ENCODE measurements at places on chromosomes 2 and 18.

DNA sequence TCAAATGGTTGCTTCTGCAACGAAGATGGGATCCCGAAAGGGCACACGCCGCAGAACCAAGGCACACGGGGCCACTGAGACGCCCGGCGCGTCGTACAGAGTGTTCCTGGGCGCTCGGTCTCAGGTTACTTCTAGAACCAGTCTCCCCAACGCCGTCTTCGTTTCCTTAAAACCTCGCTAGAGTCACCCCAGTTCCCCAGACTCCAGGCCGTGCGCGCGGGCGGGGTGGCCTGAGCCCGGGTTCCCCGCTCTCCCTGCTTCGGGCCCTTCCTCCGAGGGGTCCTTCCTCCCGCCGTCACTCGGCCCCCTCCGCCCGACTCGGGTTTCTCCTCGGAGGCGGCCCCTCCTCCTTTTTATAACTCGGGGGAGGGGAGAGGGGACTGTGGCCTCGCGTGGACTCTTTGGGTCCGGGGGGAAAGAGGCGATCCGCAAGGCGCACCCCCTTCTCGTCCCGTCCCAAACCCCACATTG is 774 bp upstream of the FZD7 start:
- DNase-seq = peak; percentile 52

DNA sequence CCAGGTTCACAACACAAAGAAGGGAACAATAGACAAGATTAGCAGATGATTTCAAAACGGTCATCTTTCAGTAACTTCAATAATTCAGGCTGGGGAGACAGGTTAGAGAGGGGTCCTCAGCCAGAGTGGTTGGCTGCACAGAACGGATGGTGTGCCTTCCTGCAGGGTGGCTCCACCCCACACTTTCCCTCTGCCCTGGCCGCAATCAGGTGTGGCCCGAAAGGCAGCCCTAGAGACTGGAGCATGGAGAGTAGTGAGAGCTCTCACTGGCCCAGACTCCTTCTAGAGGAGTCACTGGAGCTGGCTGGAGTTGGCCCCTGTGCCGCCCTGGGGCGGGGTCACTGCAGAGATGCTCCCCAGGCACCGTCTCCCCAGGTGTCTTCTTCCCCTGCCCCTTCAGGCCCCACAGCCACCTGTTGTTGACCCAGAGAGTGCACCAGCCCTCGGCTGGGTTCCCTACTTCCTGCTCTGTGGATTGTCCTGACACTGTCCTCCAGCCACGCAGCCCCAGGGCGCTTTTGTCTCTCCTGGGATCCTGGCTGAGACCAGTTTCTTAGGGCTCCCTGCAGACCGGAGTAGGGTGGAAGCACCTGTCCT is 126.8 kb downstream of the PXDN start:
- no peak for DNase-seq

GRCh38 chr2:99602476-99602875 is 112.7 kb upstream of the REV1 start:
- no peak for DNase-seq

DNA sequence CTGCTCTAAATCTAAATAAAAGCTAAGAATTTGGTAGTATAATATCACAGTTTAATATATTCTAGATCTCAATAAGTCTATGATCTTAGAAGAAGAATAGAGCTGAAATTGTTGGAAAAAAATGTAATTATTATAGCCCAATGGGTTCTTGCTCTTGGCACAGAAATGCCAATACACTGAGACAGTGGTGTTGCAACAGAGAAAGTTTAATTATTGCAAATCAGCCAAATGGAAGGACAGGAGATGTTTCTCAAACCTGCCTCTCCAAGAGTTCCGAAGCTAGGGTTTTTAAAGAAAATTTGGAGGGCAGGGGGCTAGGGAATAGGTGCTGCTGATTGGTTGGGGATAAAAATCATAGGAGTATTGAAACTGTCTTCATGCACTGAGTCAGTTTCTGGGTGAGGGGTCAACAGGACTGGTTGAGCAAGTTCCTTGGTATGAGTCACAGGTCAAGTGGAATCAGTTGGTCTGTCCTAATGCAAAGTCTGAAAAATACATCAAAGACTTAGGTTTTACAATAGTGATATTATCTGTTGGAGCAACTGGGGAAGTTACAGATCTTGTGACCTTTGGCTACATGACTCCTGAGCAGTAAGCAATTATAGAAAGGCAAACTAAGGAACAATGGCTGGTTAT is 228.6 kb downstream of the CD226 start:
- DNase-seq = no peak

DNA sequence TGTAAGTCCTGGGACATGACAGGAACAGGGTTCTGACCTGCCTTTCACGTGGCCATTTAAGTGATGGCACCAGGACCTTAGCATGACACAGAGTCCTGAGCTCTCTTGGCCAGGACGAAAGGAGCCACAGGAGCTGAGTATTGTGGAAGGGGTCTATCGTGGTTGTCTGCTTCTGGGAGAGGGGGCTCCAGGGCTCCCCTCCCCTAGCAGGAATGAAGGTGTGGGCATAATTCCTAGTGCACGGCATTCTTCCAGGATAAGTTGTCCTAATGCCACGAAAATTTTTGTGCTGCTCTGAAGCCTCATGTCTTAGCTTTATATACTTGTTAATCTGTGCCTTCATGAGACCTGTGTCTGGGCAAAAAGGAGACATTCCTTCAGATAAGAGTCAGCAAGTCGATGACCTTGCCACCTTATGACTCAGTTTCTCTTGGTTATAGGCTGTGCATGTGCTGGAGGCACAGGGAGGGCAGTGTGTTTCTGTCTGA is 17.1 kb downstream of the GATA6 start:
- DNase-seq = no peak

- no peak for DNase-seq
Measured at GRCh38 chr18:9340472-9340871, 5.9 kb downstream of the TWSG1 start.

DNA sequence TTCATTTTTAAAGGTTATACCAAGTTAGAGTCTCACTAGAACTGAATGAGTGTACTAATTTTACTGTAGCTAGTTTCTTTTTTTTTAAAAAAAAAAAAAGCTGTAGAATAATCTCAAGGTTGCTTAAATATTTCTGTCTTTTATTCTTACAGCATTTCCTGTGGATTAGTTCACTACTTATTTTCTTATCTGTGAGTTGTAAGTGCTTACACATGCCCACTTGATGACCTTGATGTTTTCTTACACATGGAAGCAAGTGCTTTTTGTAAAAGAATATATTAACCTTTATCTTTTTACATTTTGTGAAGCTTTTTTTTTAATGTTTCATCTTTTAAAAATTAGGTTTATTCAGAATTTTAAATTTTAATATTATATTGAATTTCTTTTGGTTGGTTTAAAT is 57.8 kb downstream of the MSH2 start:
- DNase-seq = no peak

- DNase-seq = no peak
Measured at GRCh38 chr2:191247381-191248057, 2.3 kb downstream of the MYO1B start.

DNA sequence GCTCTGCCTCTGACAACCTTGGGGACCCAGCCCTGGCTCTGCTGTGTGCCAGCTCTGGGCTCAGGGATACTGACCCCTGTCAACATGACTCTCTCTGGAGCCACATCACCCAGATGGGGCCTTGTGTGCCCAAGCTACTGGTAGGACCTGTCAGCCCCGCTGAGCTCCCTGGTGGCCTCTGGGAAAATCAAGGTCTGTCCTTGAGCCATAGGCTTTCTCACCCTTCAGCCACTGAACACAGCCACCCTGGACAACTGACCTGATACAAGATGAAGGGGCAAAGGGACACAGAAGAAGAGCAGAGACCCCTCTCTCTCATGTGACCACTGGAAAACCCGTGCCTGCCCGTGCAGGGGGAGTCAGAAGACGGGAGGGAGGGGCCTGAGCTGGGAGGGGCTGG is 7.8 kb downstream of the CCDC74A start:
- DNase-seq = no peak

- DNase-seq = no peak
Measured at GRCh38 chr2:36530178-36530982, 67.6 kb downstream of the FEZ2 start.

DNA sequence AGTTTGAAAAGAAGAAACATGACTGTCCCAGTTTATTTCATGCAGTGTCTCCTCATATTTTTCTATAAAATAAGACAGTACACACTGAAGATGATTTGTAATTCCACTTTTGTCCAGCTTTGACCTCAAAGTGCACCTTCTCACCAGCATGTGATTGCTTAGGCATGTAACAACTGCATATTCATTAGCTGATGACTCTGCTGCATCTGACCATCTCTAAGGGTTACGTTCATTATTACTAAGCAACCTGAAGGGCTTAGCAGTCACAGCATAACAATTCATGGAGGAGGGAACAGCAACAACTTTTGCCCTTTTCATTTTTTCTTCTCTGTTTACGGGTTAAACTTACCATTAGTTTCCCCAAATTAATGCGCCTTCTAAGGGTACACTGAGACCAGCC is 330.6 kb upstream of the PIK3C3 start:
- DNase-seq = no peak

DNA sequence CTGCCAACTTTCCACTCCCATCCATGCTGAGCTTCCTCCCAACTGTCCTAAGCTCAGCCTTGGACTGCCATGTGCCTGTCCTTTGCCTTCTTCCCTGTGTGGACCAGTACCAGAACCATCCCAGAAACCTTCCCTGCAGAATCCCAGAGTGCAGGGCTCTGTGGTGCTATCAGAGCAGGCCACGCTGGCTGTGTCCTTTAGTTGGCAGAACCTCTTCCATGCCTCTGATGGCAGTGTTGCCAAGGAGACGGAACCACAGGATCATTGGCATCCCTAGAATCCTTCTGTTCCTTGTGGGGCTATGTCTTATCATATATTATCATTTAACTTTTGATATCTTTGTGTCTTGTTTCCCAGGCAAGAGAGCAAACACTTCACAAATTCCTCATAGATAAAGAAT is 73.0 kb upstream of the NOSTRIN start:
- no peak for DNase-seq

DNA sequence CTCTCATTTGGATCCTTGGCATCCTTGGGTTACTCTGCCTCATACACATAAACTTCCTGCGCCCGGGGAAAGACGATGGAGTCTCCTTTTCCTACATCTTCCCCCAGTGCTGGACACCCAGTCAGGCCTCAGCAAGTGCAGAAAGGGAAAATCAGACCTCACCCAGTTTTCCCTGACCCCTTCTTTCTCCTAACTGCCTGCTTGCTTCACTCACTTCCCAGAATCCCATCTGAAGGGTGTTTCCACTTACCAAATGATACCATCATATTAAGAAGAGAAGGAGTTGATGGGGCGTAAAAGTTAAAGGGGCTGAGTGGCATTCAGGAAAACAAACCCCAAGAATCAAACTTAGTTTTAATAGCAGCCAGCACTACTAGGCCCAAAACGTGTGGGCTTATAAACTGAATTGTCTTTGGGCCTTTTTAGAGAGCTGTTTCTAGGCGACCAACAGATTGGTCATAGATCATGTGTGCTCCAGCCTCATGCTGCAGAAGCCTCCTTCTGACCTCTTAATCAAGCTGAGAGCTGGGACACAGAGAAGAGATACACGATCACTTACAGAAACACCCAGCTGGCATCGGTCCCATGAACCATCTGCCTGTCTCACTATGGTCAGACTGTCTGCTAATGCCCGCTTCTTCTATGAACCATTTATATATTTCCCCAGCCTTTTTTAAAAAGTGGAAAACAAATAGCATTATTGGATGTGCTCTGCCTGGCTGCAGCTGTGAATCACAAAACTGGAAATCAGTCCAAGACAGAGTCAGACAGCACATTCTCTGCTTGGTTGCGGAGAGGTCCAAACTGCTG is 165.7 kb upstream of the SLC14A2 start:
- no peak for DNase-seq

Data from CD8-positive, alpha-beta T cell (primary cell).